Stimulated activated CD8-positive, alpha-beta memory T cell treated with anti-CD3 and anti-CD28 coated beads, Interleukin-7, amount 100 ng/mL, for 24 hours (primary cell): ENCODE measurements at places on chromosomes 3 and 15.

- no peak for DNase-seq
Measured at GRCh38 chr3:183816681-183817510, 8.5 kb downstream of the MAP6D1 start.

GRCh38 chr3:165742351-165742750 lies 94.9 kb downstream of the BCHE start:
- DNase-seq: no peak

DNA sequence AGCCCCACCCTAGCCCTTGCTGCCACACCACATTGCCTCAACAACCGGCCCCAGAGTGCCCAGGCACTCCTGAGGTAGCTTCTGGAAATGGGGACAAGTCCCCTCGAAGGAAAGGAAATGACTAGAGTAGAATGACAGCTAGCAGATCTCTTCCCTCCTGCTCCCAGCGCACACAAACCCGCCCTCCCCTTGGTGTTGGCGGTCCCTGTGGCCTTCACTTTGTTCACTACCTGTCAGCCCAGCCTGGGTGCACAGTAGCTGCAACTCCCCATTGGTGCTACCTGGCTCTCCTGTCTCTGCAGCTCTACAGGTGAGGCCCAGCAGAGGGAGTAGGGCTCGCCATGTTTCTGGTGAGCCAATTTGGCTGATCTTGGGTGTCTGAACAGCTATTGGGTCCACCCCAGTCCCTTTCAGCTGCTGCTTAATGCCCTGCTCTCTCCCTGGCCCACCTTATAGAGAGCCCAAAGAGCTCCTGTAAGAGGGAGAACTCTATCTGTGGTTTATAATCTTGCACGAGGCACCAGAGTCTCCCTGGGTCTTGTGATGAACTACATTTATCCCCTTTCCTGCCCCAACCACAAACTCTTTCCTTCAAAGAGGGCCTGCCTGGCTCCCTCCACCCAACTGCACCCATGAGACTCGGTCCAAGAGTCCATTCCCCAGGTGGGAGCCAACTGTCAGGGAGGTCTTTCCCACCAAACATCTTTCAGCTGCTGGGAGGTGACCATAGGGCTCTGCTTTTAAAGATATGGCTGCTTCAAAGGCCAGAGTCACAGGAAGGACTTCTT lies 39.1 kb downstream of the MESD start:
- no peak for DNase-seq

DNA sequence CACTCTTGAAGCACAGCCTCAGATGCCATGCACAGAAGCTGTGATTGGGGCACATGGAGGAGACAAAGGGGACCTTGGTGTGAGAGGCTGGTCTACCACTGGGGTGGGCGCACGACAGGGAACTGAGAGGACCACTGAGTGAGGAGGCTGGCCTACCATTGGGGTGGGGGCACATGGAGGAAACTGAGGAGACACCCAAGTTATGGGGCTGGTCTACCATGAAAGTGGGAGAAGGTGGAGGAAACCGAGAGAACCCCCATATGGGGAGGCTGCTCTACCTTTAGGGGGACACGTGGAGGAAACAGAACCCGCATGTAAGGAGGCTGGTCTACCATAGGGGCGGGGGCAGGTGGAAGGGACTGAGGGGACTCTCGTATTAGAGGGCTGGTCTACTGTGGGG lies 153.4 kb downstream of the FBLN2 start:
- DNase-seq: no peak
